ENCODE measurements at places on chromosomes 1 and 21. TPM values are rescaled to one million over a fixed set of nuclear protein-coding genes. Genes with fewer than 3 reads are reported as not detected.

GPR89B gene
- 54.7 TPM for polyA plus RNA-seq

ARTN gene
- polyA plus RNA-seq = 2.2 TPM

TNFRSF14 gene
- 1.1 TPM for polyA plus RNA-seq

FAM78B gene
- polyA plus RNA-seq = 3.9 TPM

SHE gene
- not detected for polyA plus RNA-seq

TNFSF4 gene
- polyA plus RNA-seq = 0.98 TPM

KIF14 gene
- polyA plus RNA-seq = 0.69 TPM

GJA5 gene
- not detected for polyA plus RNA-seq

OR6K6 gene
- not detected for polyA plus RNA-seq

LMX1A gene
- 0.52 TPM for polyA plus RNA-seq

REN gene
- not detected for polyA plus RNA-seq

AMY2A gene
- 1.3 TPM for polyA plus RNA-seq

CENPS gene
- polyA plus RNA-seq = 16.5 TPM

DNASE2B gene
- 27.9 TPM for polyA plus RNA-seq

TMOD4 gene
- polyA plus RNA-seq = not detected

SLC44A5 gene
- 53.0 TPM for polyA plus RNA-seq
